ENCODE measurements at places on chromosomes 6 and 20.

DNA sequence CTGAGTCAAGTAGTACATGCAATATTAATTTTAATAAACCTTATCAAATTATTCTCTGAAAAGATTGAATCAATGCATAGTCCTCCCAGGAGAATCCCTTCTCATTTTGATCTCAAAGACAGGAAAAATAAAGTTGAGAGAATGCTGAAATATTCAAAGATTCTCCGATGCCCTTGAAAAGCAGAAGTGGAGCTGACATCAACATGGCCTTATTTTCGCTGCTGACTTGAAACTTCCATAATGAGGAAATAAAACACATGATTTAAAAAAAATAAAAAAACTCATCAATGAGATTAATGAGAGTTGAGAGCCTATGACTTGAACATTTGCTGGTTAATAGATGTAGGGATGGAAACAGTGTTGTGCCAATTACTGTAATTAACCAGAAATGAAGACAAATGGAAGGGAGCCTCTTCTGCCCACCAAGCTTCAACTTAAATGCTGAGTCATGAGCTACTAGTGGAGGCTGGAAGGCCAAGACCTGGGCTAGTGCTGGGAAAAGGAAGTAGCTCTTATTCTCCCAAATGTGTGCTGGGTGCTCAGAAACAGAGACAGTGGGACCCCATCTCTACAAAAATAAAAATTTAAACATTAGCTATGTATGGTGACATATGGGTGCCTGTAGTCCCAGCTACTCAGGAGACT lies 139.9 kb downstream of the BFSP1 start:
- no peak for DNase-seq

DNA sequence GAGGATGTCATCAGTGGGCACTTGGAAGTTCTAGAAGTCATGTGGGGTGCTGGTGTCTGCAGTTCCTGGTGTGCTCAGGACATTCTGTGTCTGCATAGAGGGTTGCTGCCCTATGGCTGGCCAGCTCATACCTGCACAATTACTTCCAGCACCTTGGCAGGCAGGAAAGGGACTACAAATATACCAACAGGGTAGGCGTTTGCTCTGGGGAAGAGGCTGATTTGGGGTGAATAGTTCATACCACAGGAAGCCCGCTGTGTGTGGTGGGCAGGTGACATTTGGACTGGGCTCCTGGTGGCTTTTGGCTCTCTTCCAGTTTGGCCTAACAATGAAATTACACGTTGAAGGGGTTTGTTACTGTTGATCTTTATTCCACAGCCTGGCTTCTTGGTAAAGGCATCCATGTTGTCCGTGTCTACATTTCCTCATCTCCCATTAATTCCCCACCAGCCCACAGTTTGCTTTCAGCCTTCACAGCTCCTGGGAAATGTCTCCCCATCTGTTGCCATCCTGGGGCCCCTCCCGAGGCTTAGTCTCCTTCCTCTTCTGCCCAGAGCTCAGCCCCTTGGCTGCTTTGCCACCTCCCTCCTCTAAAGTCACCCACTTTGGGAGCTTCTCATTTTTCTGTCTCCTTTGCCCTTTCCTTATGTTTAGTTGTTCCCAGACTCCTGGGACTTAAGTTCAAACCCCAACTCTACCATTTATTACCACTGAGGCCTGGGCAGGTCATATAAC lies 88.1 kb downstream of the RSPH3 start:
- no peak for DNase-seq

DNA sequence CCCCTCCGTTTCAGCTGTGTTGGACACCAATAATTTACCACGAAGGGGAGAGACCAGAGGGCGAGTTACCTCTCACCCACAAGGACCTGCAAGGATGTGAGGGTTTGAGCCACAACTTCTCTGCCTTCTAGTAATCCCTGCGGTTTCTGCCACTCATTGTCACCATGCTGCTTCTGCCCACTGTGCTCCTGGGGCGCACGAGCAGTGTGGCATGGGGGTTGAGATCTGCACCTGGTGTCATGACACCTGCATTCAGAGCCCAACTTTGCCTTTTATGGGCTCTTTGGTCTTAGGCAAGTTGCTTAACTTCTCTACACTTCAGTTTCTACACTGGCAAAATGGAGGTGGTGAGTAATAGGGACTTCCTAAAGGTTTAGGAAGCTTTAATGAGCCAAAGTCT lies 84.9 kb downstream of the SOBP start:
- no peak for DNase-seq

DNA sequence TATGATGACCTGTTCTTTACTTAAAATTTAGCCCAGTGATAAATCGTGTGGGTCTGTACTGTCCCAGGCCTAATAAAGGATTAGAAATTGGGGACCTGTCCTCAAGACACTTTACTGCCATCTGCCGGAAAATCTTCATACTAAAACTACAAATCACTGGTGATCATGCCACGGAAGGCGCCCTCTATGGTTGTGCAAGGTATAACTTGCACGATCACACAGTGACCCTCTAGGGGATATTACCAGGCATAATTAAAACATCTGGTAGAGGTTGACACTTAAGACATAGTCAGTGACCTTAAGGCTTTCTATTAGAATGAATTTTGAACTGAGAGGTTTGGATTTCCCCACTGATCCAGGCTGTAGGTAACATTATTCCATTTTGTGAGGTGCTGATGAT lies 172.6 kb downstream of the BMP2 start:
- DNase-seq: no peak

DNA sequence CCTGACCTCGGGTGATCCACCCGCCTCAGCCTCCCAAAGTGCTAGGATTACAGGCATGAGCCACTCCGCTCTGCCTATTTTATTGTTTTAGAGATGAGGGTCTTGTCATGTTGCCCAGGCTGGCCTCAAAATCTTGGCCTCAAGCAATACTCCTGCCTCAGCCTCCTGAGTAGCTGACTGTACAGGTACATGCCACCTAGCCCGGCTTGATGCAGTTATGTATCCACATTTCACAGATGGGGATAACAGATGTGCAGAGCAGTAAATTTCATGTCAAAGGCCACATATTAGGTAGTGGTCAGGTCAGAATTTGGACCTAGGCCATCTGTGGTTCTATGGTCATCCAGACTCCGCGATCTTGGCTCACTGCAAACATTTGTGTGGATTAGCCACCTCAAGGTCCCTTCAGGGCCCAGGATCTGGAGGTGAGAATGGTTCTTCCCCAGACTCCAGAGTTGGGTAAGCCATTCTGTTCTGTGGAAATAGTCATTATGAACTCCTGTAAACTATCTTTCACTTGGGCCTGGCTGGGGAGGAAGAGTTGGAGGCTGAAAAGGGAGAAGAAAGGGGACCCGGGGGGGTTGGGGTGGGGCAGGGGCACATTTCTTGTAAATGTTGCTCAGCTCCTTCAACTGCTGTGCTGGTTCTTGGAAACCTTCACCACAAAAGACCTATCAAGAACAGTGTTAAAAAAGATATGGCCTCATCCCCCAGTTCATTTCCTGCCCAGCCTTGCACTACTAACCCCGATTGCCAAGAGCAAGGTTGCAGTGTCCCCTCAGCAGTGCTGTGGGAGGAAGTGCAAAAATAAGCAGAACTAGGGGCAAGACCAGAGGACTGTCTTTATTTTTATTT lies 13.0 kb downstream of the PIM1 start:
- DNase-seq: peak; percentile 12

DNA sequence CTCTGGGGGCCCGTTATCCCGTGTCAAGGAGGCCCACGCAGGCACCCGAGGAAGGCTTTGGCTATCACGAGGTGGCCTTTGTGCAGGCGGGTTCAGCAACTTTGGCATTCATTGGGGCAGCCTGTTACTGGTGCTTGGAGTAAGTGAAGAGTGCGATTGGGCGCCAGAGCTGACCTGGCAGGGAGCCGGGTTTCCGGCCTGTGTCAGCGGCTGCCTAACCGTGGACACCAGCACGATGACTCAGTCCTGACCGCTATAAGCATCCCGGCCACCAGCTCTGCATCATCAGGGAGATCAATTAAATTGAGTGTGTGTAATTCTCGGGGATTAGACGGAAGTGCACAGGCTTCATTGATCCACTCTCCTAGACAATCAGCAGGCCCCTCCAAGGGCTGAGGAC lies 45.9 kb downstream of the CDH4 start:
- no peak for DNase-seq
